Hepatocyte (in vitro differentiated cells): ENCODE measurements at places on chromosomes 13 and 19. TPM values are rescaled to one million over a fixed set of nuclear protein-coding genes. Genes with fewer than 3 reads are reported as not detected.

Gene SIRT6
- 9.9 and 16.8 TPM in 2 replicates for polyA plus RNA-seq

DNA sequence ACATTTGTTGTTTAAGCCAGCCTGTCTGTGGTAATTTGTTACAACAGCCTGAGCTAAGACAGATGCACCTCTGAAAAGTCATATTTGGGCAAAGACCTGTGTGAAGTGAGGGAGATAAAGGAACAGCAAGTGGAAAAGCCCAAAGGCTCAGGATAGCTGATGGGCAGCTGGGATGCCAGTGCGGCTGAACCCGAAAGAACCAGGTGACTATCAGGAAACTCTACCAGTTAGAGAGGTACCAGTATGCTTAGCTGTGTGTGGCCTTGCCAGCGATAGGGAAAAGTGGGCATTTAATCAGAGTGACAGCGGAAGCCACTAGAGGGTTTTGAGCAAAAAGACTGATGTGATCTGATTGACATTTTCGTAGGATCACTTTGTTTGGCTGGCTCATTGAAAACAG, 764.8 kb upstream of the GPC6 start:
- DNase-seq: no peak

GRCh38 chr13:45401314-45401713, 16.9 kb downstream of the SLC25A30 start:
- DNase-seq: no peak

- no peak for DNase-seq
Measured at GRCh38 chr19:48036765-48037164, 7.1 kb downstream of the CABP5 start.

DNA sequence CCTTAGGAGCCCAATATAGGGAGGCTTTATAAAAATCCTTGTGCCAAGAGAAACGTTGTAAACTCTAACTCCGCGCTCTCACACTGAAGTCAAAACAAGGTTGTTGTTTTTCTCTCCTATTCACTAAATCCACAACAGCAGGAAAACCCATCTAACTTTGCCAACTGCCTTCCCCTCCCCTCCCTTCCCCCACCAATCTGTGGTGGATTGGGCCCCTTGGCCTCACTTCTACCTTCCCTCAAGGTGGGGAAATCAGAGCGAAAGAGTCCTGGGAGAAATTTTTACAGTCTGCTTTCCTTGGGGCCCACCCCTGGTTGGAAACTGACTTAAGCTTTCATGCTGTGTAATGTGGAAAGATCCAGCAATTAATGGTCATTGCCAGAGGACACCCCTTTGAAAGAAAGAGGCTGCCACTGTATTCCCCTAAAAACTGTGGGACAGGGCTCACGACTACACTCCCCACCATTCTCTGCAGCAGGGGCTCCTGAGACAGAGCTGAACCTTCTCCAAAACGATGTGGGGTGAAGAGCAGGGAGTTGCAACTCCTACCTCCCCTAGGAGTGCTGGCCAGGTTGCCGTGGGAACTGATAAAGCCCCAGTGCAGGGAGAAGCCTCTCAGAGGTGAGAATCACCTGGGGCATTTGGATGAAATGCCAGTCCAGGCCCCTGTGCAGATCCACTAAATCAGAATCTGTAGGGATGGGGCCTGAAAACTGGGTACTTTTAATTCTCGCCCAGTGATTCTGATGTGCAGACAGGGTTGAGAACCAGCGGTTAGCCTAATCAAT, 1.1 kb downstream of the DHRS12 start:
- DNase-seq: no peak

Gene MUC16
- 1.3 and 5.6 TPM in 2 replicates for polyA plus RNA-seq

DNA sequence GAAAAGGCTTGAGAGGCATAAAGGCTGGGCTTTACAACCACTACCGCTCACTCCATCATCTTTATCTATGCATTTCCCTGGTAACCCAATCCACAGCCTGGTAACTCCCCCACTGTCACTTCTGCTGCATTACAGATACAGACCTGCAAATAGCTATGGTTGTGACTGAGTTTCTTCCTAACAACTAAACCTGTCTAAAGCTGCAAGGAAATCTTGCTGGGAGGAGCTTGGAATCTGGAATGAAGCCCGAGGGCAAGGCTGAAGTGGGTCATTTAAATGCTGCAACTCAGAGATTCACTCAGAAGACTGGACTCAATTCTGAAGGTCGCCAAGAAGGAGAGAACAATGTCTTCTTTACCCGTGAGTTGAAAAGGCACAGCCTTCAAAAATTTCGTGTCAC, at the start of gene LGALS13:
LGALS13 (plus strand) TSS at position 301 of the 400 bp plus-strand sequence; CDS start at position 346, 45 bp downstream.
- no peak for DNase-seq

Gene SSC5D
- 3.2 and 5.1 TPM in 2 replicates for polyA plus RNA-seq

DNA sequence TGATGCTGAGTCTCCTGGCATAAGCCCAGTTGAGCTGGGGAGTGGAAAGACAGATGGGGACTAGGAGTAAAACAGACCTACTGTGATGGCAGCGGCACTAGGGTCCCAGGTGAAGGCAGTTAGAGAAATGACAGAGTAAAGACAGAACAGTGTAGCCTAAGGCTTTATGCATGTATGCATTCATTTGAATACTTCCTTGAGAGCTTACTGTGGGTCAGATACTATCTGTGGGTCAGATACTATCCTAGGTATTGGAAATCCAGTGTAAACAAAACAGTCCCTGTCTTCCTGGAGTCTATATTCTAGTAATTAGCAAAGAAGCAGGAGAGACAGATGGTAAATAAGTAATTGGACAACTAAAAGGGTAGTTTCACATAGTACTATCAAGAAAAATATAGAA, 73.7 kb upstream of the LRCH1 start:
- DNase-seq: no peak
